ENCODE measurements at places on chromosomes 13 and 19.

GRCh38 chr19:47309608-47310007, at the start of gene C5AR1:
TSS of gene C5AR1 (plus strand) at chr19:47309861. CDS start at chr19:47309896, 35 bp downstream.
- DNase-seq: no peak
- no peak within 1 kb of the TSS for H3K27ac ChIP-seq
- H3K4me3 ChIP-seq: no peak within 1 kb of the TSS
- H3K4me1 ChIP-seq: no peaks in the 10 kb centered on the region

DNA sequence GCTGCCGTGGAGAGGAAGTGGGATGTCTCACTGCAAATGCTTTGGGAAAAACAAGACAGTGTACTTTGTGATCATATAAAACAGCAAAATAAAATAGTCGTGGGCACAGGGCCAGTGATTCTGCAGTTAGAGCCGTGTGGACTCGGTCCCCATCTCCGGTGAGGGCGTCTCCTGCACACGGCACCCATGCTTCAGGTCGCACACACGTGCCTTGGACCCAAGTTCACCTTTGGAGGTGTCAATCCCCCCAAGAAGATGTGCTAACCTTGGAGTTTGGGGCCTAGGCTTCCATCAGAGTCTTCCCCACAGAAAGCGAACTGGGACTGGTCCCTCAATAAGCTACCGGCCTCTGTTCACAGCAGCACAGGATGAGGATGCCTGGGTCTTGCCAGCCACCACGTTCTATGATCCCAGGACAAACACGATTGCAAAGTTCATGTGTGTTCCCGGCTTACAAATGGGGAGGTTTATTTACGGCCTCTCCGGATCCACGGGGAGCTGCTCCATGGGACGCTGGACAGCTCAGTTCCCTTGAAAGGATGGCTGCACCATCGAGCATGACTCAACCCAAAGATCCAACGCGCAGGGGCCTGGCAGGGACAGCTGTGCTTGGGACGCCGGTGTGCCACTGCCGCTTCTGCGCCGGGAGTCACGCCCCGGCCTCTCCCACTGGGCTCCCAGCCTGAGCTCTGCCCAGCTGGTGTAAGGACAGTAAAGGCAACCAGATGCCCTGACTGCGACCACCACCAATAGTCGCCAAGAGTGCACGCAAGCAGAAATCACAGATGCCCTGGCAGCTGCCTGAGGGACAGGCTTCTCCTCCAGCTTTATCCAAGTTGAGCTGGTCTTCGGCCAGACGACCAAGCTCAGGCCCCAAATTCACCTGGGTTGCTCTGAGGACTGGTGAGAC, 8.6 kb downstream of the GAS6 start:
- no peak overlapping the region for H3K4me3 ChIP-seq
- no peaks in the 10 kb centered on the region for H3K36me3 ChIP-seq
- no peaks in the 10 kb centered on the region for H3K27me3 ChIP-seq
- no peak for DNase-seq
- H3K4me1 ChIP-seq: peaks cover 4% of the 10 kb centered on the region

- H3K4me1 ChIP-seq: peaks cover 8% of the 10 kb centered on the region
- no peak overlapping the region for H3K4me3 ChIP-seq
- no peaks in the 10 kb centered on the region for H3K27me3 ChIP-seq
- DNase-seq: no peak
- no peaks in the 10 kb centered on the region for H3K36me3 ChIP-seq
- no peak overlapping the region for H3K27ac ChIP-seq
Observed at GRCh38 chr19:34994643-34995541, 5.2 kb upstream of the GRAMD1A start.

DNA sequence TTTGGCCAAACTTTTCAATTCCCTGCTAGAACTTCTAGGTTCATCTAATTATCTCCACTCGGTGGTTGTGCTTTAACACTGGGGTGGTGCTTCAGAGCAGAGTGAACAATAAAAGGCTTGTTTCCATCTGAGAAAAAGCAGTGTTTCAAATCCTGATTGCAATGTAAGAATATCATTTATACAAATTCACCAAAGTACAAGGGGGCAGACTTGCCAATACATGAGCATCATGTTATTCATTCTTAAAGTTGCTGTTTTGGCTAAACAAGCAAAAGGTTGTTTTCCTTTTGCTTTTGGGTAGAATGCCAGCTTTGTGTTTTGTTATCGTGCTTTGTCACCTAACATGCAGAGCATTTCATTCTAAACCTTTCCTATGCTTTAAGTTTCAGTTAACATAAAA, 78.5 kb upstream of the UBAC2 start:
- no peak overlapping the region for H3K27ac ChIP-seq
- DNase-seq: no peak
- peaks cover 4% of the 10 kb centered on the region for H3K4me1 ChIP-seq
- no peaks in the 10 kb centered on the region for H3K36me3 ChIP-seq
- no peak overlapping the region for H3K4me3 ChIP-seq
- no peaks in the 10 kb centered on the region for H3K27me3 ChIP-seq

GRCh38 chr13:98221234-98221633, 44.2 kb upstream of the RNF113B start:
- H3K36me3 ChIP-seq: peaks cover 9% of the 10 kb centered on the region
- H3K27me3 ChIP-seq: no peaks in the 10 kb centered on the region
- H3K27ac ChIP-seq: no peak overlapping the region
- peaks cover 6% of the 10 kb centered on the region for H3K4me1 ChIP-seq
- no peak overlapping the region for H3K4me3 ChIP-seq

DNA sequence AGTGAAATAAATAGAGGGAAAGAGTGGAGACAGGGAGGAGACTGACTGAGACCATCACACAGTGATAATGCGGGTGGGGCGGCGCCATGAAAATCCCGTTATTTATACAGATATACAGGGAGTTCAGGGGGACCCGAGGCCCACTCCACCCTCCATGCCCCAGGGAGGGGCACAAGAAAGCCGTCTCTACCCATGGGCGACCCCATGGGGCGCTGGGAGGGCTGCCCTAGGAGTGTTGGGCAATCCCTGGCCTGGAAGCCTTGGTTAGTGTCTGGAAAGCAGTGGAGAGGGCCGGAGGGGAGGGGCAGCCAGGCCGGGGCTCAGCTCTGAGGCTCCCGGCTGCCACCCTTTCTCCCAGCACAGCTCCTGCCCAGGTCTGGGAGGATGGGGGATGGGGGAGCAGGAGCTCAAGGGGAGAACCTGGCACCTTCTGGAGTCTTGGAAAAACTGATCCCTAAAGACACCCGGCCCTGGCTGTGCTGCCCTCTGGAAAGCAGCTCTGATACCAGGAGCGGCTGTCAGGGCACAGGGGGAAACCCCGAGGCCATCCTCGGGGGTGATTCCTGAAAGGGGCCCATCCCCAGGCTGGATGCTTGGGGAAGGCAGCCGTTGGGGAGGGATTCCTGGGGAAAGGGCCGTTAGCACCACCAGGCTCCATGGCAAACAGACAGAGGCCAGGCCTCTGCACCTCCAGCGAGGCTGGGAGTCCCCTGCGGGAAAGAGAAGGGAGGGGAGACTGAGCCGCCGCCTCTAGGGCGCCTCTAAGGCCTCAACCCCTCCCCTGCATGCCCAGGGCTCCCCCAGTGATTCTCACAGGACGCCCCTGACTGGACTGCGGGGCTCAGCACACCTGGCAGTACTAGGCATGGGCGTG, 3.0 kb upstream of the PRKD2 start:
- no peak overlapping the region for H3K27ac ChIP-seq
- no peak for DNase-seq
- H3K36me3 ChIP-seq: peaks cover 63% of the 10 kb centered on the region
- no peaks in the 10 kb centered on the region for H3K4me1 ChIP-seq

DNA sequence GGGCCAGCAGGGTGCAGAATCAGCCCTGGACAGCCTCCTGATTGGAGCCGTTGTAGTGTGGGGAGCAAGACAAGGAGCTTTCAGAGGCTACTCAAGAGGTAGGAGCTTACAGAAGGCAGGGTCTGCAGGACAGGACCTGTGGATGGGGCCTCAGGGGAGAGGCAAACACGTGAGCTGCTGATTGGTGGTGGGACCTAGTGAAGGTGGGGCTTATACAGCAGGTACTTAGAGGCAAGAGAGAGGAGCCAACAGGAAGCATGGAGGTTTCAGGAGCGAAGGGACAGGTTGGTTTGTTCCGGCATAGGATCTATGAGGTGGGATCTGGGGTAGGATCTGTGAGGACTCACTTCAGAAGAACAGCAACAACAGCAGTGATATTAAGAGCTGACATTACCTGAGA, 32.4 kb downstream of the ZSWIM4 start:
- no peaks in the 10 kb centered on the region for H3K27me3 ChIP-seq
- no peak overlapping the region for H3K27ac ChIP-seq
- H3K4me1 ChIP-seq: no peaks in the 10 kb centered on the region
- peaks cover 37% of the 10 kb centered on the region for H3K36me3 ChIP-seq
- H3K4me3 ChIP-seq: no peak overlapping the region
- DNase-seq: no peak

DNA sequence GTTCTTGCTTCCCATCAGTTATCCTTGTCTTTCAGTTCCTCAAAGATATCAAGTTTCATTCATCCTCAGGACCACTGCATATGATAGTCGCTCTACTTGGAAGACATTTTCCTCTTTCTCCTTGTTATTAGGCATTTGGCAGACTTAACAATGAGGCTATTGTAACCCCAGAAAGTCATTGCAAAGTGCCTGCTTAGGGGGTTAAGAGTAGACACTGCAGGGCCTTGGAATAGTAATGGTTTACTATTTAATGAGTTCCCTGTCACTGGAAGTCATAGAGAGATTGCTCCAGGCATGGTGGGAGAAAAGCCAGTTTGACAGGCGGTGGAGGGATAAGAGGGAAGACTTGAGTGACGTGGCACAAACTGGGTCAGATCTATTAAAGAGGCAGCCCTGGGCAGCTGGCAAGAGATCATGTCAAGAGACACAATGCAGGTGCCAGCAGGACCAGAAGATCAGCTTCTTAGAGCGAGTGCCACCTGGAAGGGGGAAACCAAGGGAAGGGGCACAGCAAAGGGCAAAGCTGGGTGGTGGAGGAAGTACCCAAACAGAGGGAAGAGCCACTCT, 16.8 kb upstream of the CPB2 start:
- no peak overlapping the region for H3K27ac ChIP-seq
- H3K4me3 ChIP-seq: no peak overlapping the region
- DNase-seq: no peak
- peaks cover 8% of the 10 kb centered on the region for H3K4me1 ChIP-seq

DNA sequence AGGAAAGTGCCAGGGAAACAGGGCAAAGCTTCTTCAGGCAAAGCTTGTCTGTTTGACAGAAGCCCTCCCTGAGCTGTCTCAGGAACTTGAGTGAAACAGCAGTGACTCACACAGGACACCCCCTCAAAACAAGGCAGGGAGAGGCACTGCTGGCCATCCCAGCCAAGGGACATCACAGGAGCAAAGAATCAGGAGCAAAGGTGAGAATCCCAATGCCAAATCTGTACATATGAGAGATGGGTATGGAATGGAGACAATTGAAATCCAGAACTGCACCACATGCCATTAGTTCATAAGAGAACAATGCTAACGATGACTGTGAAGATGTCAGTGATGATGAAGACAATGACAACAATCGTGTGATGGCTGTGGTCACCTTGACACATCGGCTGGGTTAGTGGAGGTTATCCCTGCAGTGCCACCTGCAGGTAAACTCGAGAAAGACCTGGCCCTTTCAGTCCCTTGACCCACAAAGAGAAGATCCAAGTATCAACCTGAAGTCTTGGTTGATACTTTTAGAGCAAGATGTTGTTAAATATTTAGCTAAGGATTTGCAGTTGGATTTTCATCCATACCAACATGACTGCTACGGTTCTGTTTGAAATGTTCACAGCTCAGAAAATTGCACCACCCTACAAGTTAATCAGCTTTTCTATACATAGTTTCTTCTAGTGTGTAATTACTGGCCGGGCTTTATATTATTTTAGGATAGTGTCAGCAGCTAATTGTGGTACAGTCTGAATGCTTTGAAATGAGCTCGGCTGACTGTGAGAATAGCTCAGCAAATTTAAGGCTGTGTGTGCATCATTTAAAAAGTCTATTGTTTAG, 42.0 kb upstream of the IPO5 start:
- H3K36me3 ChIP-seq: no peaks in the 10 kb centered on the region
- H3K27me3 ChIP-seq: no peaks in the 10 kb centered on the region
- DNase-seq: peak; percentile 96
- H3K4me1 ChIP-seq: peaks cover 3% of the 10 kb centered on the region

GRCh38 chr19:16115301-16116039, 3.8 kb downstream of the RAB8A start:
- H3K27ac ChIP-seq: peak overlapping the region; percentile 18
- no peak for DNase-seq
- H3K36me3 ChIP-seq: peaks cover 33% of the 10 kb centered on the region
- H3K27me3 ChIP-seq: no peaks in the 10 kb centered on the region
- H3K4me3 ChIP-seq: no peak overlapping the region

- no peak for DNase-seq
- no peak overlapping the region for H3K27ac ChIP-seq
- no peaks in the 10 kb centered on the region for H3K4me1 ChIP-seq
- no peaks in the 10 kb centered on the region for H3K27me3 ChIP-seq
Observed at GRCh38 chr13:107005577-107005976, 437.6 kb upstream of the ARGLU1 start.

GRCh38 chr13:68588623-68589022, 1358.5 kb upstream of the PCDH9 start:
- no peaks in the 10 kb centered on the region for H3K27me3 ChIP-seq
- no peaks in the 10 kb centered on the region for H3K4me1 ChIP-seq
- no peak for DNase-seq
- H3K36me3 ChIP-seq: no peaks in the 10 kb centered on the region

GRCh38 chr13:107216046-107216755, 648.3 kb upstream of the ARGLU1 start:
- H3K4me3 ChIP-seq: no peak overlapping the region
- H3K36me3 ChIP-seq: no peaks in the 10 kb centered on the region
- H3K27me3 ChIP-seq: no peaks in the 10 kb centered on the region
- no peak overlapping the region for H3K27ac ChIP-seq

DNA sequence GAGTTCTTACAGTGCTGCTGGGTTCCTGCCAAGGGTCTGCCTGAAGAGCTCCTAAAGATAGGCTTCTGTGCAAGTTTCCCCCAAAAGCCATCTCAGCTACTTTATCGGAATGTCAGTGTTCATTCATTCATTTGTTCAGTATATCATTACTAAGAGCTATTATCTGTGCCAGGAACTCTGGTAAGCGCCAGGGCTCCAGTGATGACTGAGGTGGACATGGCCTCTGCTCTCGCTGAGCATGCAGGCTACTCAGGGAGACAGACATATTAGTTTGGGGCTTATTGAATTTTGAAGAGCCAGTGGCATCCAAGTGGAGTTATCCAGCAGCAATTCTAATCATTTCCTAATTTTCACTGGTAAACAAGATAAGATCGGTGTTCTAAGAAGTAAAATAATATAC, 65.8 kb downstream of the DGKH start:
- H3K27me3 ChIP-seq: no peaks in the 10 kb centered on the region
- H3K36me3 ChIP-seq: no peaks in the 10 kb centered on the region
- no peaks in the 10 kb centered on the region for H3K4me1 ChIP-seq
- no peak for DNase-seq

- peaks cover 9% of the 10 kb centered on the region for H3K4me1 ChIP-seq
- no peak overlapping the region for H3K4me3 ChIP-seq
- H3K36me3 ChIP-seq: peaks cover 31% of the 10 kb centered on the region
- no peak overlapping the region for H3K27ac ChIP-seq
- no peak for DNase-seq
Observed at GRCh38 chr19:19059837-19060611, 3.8 kb upstream of the SLC25A42 start.

- no peak overlapping the region for H3K4me3 ChIP-seq
- no peaks in the 10 kb centered on the region for H3K36me3 ChIP-seq
- DNase-seq: no peak
- no peaks in the 10 kb centered on the region for H3K4me1 ChIP-seq
Observed at GRCh38 chr19:31146015-31146414, 203.2 kb downstream of the TSHZ3 start.

Data from trophoblast cell (in vitro differentiated cells and primary cell).